ENCODE measurements at places on chromosomes 3 and 15.
A peak's percentile ranks its signal among the peaks of the same experiment; 100 is the strongest.

DNA sequence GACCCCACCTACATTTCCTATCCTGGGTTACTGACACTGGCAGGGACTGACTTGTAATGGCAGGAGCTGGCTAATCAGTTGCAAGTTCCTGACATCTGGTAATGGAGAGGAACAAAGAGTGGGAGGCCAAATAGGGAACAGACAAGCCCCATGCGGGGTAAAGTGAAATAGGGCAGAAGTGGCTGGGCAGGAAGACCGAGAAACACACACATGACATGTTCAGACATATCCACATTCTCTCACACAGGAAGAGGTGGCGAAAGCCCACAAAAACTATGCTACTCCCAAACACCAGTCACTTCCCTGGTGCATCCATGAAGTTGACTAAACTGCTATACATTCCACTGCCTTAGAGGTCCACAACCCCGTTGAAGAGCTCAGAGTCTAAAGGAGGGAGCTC, 394.1 kb upstream of the TBL1XR1 start:
- no peak for DNase-seq

GRCh38 chr3:126685493-126685892, 18.5 kb upstream of the CHCHD6 start:
- no peak for DNase-seq

DNA sequence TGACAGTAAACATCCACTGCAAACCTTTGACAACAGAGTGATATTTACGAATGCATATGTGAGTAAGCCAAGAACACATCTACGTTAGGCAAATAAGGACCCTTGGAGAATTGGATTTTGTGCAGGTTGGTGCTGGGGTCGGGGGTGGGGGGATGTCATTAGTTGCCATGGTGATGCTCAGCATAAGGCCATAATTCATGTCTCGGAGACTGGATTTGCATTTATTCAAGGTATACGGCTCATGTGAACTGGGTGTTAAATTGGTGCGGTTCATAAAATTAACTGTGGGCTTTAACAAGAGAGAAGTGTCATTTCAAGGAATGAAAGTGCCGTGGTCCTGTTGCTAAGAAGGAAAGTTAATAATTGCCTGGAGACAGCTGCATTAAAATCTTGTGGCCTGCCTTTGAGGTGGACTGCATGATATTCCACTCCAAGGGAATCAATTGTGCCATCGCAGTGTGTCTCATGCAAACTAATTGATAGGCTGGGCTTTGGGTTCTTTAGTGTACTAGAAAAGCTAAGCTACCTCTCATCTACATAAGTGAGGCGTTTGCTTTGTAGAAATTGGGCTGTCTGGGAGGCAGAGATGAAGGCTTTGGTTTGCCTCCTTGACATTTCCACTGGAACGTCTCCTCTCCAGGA, 228.9 kb upstream of the FEZF2 start:
- DNase-seq = no peak

DNA sequence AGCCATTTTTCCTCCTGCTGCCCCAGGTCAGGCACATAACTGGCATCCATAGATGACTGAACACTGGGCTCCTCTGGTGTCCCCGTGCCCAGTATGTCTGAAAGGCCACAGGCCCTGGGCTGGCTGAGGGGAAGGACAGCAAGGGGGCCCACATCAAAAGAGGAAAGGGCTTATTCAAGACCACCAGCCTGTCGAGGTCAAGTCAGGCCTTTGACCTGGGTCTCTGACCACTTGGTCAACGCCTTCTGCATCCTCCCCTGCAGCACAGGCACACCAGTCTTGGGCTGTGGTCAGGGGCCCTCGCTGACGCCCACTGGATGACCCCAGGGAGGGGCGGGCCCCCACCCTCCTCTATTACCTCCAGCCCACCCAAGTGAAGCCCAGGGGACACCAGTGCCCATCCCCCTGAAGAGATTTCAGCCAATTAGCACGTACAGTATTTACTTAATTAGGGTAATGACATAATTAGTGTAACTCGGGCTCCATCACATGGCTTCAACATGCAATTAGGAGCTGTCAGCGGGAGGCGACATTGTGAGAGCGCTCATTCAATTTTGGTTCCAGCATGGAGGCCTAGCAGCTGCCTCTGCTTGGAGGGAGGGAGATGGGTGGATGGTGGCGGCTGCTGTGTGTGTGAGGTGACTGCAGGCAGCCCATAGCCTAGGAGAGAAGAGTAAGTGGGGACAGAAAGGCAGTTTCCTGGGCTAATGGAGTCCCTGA, 13.5 kb upstream of the DNAH1 start:
- DNase-seq = no peak

DNA sequence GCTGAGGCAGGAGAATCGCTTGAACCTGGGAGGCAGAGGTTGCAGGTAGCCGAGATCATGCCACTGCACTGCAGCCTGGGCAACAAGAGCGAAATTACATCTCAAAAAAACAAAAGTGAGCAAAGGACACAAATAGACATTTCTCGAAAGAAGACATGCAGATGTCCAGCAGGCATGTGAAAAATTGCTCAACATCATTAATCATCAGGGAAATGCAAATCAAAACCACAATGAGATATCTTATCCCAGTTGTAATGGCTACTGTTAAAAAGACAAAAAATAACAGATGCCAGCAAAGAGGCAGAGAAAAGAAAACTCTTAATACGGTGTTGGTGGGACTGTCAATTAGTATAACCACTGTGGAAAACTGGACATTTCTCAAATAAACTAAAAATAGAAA, 20.9 kb downstream of the ASB7 start:
- no peak for DNase-seq

DNA sequence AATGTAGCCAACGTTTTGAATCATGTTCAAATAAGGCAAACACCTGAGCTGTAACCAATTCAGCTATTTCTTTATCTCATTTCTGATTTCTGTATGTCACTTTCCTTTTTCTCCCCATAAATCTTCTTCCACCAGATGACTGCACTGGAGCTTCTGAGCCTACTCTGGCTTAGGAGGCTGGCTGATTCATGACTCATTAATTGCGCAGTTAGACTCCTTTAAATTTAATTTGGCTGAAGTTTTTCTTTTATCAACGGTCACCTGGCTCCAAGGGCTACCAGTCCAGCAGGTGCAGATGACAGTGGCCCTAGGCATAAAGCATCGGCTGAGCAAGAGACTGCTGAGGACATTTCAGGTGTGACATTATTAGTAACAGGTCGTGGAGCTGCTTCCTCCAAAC, 39.6 kb upstream of the ITGA11 start:
- DNase-seq = no peak

- no peak for DNase-seq
These were observed 215.2 kb downstream of the PCCB start for GRCh38 chr3:136465296-136465695.

GRCh38 chr3:131535131-131535530, 32.4 kb upstream of the MRPL3 start:
- DNase-seq = no peak

GRCh38 chr3:160990446-160990845, 114.7 kb downstream of the B3GALNT1 start:
- DNase-seq = no peak

DNA sequence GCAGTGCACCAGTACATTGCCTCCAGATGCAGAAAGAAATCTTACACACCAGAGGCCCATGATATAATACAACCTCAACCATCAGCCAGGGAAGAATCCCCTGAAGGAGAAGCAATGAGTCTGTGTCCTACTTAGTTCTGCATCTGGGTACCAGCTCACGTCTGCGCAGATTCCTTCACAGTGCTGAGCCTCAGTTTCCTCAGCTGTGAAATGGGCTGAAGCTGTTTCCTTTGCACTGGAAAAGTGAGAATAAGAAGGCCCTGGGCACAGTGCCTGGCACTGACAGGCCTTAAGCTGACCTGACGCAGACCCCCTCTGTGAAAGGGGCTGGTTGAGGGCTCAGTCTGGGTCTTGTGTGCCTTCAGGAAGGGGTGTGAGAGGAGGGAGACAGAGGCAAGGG, 20.7 kb downstream of the ATP2B2 start:
- no peak for DNase-seq

GRCh38 chr3:190060192-190060775, 60.4 kb downstream of the P3H2 start:
- no peak for DNase-seq

- DNase-seq = no peak
These were observed 4.9 kb upstream of the C3orf49 start for GRCh38 chr3:63814237-63814636.

DNA sequence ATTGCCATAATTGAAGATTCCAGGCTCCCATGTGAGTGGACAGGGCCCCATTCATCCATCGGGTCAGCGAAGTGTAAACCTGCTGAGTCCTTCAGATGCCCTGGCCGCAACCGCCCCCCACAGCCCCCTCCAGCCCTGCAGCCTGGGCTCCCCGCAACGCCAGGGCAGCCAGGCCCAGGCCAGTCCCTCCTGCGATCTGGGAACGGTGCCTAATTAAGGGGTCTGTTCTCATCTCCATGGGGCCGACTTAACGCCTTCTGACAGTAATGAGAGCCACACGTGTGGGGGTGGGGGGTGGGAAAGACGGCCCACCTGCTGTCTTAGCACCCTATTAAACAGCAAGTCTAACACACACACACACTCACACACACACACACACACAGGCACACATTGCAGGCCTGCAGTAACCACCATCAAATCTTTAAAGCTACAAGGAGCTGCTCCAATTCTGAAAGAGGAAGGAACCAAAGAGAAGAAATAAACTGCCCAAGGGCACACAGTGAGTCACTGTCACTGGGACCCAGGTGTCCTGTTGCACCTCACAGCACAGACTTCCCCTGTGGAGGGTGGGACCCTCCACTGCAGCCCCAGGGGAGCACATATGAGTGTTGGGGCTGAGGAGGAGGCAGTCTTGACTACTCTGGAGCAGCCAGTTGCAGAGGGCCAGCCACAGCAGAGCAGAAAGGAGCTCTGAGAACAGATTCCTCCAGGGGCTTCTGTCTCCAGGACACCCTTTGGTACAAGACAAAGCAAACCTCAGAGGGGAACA, 31.8 kb upstream of the HES1 start:
- no peak for DNase-seq

- no peak for DNase-seq
These were observed 14.8 kb upstream of the SLC35G2 start for GRCh38 chr3:136804141-136804540.

DNA sequence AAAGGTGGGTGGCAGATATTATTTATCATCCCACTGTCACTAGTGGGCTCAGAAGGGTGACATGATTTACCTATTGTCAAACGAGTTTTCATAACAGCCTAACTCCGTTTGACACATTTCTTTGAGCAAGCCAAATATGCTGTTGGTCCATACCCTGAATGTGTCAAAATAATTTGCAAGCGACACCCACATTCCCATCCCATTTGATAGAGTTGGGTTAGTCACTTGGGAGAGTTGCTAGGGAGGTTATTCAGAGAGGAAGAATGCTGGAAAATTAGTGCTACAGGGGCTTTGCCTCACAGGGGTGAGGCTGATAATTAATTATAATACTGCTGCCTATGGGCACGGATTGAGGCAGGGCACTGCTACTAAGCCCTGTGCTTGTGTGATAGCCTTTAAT, 98.5 kb upstream of the FHIT start:
- no peak for DNase-seq

DNA sequence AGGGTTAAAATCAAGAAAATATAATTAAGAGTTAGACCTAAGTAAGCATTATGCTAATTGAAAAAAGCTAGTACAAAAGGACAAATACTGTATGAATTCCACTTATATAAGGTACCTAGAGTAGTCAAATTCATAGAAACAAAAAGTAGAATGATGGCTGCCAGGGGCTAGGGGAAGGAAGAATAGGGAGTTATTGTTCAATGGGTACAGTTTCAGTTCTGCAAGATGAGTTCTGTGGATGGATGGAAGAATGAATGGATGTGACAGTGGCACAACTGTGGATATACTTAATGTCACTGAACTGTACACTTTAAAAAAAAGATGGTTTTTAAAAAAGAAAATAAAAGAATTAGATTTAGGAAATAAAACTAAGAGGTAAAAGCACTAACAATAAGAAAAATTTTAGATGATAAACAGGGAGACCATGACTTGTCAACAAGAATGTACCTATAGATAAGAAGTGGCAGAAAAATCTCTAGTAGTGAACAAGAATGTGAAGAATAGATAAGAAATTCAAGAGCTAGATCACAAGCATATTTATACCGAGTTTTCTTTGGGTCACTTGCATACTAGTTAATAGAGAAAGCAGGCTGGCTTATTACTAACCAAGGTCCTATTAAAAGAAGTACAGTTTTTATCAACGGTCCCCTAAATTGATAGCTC, 5.5 kb downstream of the IFT80 start:
- no peak for DNase-seq

GRCh38 chr3:168532135-168532534, 436.4 kb upstream of the GOLIM4 start:
- no peak for DNase-seq

DNA sequence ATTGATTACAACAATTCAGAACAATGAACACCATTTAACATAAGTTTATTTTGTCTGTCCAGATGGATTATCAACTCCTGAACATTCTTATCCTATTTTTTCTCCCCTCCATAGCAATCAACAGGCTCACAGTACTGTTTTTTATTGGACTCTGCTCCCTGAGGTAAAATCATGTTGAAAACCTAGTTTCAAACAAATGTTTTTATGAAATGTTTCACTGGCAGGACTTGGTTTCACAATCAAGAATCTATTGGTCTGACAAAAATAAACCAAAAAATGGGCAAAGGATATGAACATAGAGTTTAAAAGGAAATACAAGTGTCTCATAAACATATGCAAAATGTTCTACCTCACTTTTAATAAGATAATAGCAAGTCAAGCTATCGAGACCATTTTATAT, 2.6 kb upstream of the MYRIP start:
- no peak for DNase-seq

- no peak for DNase-seq
These were observed 115.5 kb upstream of the ALDH1A3 start for GRCh38 chr15:100763835-100764750.

- peak; percentile 39 for DNase-seq
These were observed 3.8 kb downstream of the VEPH1 start for GRCh38 chr3:157499342-157499963.

GRCh38 chr3:158420654-158421396, 150.2 kb upstream of the MLF1 start:
- DNase-seq = peak; percentile 51
